ENCODE measurements at places on chromosomes 3 and 15.

GRCh38 chr3:75951941-75952340, 166.6 kb upstream of the ZNF717 start:
- DNase-seq, result no peak

- no peak for DNase-seq
Observed at GRCh38 chr3:23377928-23378672, 175.0 kb downstream of the UBE2E2 start.

GRCh38 chr15:57961919-57962318, 103.6 kb downstream of the ALDH1A2 start:
- no peak for DNase-seq

GRCh38 chr3:85678713-85679112, 719.9 kb downstream of the CADM2 start:
- DNase-seq, result no peak

DNA sequence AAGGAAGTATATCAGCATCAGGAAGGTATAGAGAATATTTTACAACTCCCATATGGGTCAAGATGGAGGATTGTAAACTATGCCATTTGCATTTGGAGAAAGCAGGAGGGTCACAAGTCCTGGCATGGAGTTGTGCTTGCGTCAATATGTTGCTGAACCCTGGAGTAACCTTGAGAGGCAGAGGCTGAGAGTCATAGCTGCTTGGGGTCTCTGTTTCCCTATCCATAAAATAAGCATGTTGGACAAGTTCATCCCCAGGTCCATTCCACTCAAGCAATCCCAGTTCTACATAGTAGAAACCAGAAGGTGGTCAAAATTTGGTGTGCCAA, 273.6 kb downstream of the MECOM start:
- DNase-seq, result no peak

DNA sequence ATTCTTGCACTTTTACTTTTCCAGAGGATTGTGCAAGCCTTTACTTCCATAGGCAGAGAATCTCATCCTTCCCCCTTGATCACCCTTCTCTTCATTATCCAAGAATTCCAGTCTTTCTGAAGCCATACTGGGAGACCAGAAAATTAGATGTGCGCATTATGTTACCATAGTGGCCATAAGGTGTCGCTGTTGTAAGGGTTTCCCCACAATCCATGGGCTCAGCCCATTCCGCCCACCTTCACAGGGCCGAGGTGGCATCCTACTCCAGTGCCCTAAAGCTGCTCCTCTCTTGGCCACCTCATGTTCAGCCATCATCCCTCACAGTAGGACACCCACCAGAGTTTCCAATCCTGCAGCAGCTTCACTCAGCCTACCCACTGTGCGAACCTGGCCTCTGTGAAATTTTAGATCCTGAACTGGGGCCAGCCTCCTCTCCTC, 35.0 kb downstream of the CTSH start:
- DNase-seq, result no peak

GRCh38 chr15:66115568-66116206, 137.9 kb downstream of the MEGF11 start:
- DNase-seq, result no peak

DNA sequence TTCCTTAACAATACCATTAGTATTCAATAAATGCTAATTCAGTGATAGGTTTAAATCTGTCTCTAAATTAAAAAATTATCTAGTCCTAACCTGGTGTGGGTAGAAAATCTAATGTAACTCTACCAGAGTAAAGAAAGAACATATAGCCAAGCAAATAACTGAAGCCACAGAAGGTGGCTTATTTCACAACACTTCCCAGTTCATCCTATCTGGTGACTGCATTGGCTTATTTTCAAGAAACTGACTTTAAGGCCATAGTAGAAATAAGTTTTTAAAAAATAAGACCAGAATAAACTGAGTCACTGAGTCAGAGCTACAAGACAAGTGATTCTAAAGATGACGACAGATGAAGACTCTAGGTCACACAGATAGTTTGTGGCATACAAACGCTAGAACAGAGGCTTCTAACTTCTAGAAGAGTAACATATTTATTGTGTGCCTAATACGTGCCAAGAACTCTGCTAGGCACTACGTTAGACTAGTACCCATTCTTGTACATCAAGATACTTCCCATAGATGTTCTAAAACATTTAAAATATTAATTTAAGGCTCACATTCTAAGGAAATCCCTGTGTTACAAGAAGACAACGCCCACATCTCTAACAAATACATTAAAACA, 25.9 kb downstream of the TMCC1 start:
- no peak for DNase-seq

GRCh38 chr3:167114619-167115018, 265.5 kb downstream of the ZBBX start:
- DNase-seq, result no peak

DNA sequence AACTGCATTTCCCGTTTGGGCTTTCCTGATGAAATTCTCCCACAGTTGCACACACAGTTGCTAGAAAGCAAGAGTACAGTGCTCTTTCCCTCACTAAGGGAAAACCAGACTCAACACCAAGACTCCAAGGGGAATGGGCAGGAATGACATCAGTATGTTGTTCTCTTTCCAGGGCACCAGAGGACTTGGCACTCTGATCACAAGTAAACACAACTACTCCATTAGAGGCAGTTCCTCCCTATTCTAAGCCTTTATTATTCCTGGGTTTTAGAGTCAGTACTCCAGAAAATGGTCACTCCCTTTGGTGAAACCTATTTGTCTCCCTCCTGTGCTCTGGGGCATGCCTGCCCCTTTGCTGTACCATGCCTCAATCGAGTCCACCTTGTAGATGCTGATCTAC, 52.3 kb upstream of the VGLL4 start:
- DNase-seq, result no peak

DNA sequence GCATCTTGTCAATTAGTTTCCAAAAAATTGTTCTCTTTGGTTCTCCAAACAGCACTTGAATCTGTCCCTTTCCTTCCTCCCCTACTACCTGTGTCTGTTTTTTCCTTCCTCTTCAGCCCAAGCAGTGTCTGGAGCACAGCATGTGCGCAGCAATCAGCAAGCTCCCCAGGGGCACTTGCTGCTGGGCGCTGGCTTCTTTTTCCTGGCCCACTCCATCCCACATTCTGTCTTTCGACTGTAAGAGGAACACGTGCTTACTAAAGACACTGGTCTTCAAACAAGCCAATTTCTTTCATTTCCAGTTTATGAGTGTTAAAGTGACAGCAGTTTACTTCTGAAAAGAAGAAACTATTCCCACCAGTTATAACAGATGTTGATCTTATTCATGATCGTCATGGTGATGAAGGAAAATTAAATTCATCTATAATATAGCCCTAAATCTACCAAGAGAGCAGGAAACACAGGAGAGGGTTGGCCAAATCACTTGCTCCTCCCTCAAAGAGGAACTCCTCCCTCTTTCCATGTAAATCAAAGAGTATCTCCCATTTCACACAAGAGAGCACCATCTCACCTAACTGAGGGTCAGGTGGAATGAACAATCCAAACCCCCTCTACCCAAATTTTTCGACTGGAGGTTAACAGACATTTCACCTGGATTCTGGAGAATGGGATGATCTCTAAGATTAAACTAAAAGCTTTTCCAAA, 115.4 kb downstream of the IGF2BP2 start:
- DNase-seq, result no peak

DNA sequence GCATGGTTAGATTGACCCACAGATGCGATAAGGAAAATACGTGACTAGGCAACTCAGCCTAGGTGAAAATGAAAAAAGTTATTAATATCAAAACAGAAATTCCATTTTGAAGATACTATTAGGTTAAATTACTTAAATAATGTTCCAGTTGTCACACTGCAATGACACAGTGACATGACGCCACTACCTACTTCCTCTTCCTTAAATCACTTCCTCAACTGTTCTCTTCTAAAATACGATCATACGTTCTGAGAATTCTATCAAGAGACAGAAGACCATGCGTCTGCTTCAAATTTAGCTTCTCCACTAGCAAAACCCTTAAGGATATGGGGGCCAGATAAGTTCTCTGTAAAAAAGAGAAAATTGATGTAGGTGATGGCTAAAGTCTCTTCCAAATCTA, 18.2 kb downstream of the CMTM6 start:
- no peak for DNase-seq

- no peak for DNase-seq
Observed at GRCh38 chr15:58536414-58536813, 104.6 kb downstream of the LIPC start.

- no peak for DNase-seq
Observed at GRCh38 chr15:64010719-64011118, 35.6 kb downstream of the DAPK2 start.

- no peak for DNase-seq
Observed at GRCh38 chr15:50162969-50163718, 18.9 kb upstream of the SLC27A2 start.

DNA sequence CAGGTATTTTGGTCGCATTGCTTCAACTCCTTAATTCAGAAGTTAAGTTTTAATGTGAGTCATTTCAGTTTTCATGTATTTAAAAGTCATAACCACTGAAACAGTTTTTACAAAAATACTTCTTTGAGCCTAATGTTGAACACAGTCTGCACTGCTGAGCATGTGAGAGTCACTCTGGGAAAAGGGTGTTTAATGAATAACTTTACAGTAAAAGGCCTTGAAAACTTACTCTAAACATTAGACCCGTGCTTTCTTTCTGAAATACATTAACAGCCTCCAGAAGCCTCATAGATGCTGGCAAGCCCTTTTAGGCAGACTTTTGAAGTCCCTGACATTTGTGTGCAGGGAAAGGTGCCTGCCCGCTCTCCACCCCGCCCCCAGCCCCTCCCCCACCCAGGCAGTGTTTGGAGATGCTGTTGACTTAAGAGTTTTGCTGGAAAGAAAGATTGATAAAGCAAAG, 68.9 kb upstream of the NR2F2 start:
- no peak for DNase-seq

DNA sequence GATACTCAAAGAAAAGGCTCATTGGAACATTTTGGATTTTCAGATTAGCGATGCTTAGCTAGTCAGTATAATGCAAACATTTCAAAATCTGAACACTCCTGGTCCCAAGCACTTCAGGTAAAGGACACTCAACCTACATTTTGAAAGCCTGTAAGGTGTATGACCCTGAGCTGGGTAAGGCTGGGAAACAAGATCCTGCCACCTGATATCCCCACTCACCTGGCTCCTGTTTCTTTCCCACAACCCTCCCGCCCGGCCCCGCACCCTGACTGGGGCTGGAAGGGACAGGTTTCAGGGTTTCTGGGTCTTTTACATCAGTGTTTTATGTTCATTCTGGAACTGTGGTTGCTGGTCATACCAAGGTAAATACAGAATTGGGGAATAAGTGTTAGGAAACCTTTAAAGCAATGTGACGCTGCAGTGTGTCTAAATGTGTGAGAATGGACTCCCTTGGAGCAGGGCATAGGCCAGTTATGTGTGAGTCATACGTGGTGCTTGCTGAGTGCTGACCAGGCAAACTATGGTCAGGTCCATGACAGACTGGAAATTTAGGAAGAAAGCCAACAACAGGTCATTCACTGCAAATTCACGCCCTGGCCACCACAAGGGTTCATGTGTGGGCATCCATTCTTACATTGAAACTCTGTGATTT, 22.9 kb downstream of the CTXND1 start:
- DNase-seq, result no peak

DNA sequence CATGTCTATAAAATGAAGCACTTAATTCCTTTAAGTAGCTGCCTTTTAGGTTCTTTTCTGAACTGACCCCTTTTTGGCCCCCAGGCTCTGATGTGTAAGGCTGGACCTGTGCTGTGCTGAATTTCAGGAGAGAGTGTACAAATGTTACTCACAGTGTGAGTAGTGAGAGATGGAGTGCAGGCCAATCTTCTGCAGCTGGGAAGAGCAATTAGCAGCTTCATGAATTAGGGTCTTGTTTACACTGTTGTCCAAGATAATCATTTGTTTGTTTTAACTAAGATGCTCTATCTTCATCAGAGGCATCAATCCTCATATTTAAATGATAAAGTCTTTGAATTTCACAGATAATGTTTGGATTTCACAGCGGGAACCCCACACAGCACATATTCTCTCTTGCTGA, 19.4 kb downstream of the ARPP21 start:
- no peak for DNase-seq

GRCh38 chr3:186949281-186949982, 19.1 kb downstream of the ST6GAL1 start:
- no peak for DNase-seq

- no peak for DNase-seq
Observed at GRCh38 chr15:31457161-31457560, 130.5 kb downstream of the KLF13 start.

DNA sequence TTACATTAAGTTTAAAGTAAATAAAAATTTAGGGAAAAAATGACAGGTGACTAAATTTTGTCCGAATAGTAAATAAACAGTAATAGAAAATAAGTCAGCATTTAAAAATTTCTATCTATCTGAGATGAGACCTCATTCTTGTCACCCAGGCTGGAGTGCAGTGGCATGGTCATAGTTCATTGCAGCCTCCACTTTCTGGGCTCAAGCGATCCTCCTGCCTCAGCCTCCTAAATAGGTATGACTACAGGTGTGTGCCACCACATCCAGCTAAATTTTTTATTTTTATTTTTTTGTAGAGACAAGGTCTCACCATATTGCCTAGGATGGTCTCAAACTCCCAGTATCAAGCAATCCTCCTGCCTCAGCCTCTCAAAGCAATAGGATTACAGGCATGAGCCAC, 7.8 kb downstream of the KPNA4 start:
- no peak for DNase-seq

DNA sequence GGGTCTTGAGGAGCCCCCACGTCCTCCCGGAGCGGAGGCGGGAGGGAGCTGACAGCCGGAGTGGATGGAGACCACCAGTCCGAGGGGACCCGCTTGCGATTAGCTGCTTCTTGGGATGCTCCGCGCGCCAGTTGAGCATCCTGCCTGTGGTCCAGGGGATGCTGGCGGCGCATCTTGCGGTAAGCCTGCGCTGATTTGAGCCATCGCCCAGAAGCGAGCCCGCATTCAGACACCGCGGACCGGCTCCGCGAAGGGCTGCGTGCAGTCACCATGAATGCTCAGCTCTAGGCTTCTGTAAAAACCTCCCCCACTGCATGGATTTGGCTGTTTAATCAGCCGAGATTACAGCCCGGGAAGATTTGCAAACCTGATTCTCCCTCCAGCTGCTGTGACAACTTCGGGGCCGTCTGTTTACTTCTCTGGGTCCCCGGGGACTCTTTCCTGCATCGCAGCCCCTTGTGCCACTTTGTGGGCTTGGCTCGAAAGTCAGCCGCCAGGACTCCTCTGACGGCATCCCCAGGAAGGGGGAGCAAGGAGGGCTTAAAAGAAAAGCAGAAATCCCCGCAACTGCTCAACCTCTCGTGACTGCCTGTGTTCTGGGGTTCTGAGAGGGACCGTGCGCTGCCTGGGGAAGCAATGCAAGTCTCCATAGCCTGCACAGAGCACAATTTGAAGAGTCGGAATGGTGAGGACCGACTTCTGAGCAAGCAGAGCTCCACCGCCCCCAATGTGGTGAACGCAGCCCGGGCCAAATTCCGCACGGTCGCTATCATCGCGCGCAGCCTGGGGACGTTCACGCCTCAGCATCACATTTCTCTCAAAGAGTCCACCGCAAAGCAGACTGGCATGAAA, 171.1 kb downstream of the KCNAB1 start:
- no peak for DNase-seq
